ENCODE measurements at places on chromosomes 6 and 20.

- DNase-seq = peak; percentile 88
These were observed 16.9 kb downstream of the LAMA5 start for GRCh38 chr20:62350098-62350628.

GRCh38 chr6:165910184-165910966, 247.3 kb upstream of the PDE10A start:
- DNase-seq = no peak

DNA sequence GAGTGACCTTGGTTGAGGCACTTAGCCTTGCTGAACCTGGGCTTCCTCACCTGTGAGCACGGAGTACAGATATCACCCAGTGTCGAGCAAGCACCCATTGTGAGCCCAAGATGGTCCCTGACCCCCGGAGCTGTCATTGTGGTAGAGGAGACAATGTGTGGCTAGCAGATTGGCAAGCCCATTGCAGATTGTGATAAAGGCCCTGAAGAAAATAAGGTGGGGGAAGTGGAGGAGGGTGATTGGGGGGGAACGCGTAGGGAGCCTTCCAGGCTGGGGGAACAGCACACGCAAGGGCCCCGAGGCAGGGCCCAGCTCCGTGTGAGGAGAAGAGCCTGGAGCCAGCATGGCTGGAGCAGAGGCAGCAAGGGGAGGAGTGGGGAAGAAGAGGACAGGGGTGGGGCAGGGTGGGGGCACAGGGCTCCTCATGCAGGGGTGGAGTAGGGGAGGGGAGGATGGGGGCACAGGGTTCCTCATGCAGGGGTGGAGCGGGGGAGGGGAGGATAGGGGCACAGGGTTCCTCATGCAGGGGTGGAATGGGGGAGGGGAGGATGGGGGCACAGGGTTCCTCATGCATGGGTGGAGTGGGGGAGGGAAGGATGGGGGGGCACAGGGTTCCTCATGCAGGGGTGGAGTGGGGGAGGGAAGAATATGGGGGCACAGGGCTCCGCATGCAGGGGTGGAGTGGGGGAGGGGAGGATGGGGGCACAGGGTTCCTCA, 7.0 kb downstream of the CEBPB start:
- DNase-seq = no peak

DNA sequence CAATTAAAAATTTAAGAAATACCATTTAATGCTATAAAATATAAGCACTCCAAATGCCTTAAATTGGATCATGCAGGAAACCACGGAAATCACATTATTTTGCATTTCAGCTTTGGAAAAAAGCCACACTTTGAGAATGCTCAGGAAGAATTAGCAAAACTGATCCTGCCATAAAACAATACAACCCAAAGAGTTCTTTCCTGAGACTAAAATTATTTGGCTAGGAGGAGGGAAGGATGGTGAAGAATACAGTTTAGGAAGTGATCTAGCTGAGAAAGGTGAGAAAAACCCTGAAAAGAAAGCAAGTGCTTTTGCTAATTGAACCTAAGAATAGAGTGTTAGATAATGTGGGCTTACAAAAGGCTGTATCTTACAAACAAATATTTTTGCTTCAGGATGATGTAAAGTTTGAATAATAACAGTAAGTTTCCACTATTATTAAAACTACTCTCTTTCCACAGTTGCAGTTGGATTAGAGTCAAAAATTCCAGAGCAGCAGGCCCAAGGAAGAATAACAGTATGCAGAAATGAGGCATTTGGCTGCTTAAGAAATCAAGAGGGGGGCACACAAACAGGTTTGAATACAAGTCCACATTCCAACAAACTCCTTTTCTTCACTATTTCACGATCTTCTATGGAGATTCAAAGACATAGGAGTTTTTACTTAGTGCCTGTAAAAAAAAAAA, 565.4 kb downstream of the RFPL4B start:
- DNase-seq = no peak

DNA sequence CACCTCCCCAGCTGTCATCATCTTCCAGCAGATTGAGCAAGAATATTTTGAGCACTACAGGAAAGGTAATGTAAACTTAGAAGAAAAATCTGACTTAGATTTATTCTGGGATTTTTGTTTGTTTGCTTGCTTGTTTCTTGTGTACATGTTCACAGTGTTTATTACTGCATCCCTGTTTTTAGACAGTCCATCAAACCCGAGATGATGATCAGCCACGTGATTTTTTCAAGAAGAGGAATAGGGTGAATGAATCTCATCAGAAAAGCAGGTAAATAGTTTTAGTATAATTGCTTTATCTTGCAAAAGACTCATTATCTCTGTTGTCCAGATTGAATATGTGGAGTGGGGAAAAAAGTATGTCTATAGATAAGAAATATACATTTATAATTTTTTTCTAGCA, 2.1 kb downstream of the FAM217B start:
- no peak for DNase-seq

DNA sequence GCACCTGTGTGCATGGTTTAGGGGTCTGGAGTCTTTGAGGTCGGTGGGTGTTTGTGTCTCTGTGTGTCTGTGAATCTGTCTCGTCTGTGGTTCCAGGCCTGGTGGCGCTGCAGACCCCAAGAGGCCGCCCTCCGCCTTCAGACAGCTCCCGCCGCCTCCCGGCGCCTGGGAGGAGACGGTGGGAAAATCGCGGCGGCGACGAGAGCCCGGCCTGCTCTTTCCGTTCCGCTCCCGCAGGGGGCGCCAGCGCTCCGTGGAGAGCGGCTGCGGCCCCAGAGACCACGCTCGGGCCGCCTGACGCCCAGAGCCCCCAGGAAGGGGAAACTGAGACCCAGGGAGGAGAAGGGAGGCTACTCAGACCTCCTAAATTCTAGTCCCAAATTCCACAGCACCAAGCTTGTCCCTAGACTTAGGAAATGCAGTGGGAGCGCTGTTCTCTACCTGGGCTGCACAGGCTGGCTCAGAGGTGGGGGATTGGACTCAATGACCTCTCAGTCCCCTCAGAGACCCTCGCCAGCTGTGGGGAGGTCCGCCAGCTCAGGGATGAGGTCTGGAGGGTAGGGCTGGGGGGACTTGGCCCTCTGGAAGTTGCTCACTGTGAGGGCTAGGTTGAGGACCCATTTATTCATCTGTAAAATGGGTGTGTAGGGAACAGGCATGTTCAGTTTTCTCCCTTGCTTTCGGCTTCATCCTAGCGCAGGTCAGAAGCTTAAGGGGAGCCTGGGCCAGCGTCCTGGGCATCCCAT, 36.9 kb upstream of the BLCAP start:
- DNase-seq = peak; percentile 18

- peak; percentile 92 for DNase-seq
These were observed 1.0 kb downstream of the LOC128125822 start for GRCh38 chr6:63573076-63573898.

DNA sequence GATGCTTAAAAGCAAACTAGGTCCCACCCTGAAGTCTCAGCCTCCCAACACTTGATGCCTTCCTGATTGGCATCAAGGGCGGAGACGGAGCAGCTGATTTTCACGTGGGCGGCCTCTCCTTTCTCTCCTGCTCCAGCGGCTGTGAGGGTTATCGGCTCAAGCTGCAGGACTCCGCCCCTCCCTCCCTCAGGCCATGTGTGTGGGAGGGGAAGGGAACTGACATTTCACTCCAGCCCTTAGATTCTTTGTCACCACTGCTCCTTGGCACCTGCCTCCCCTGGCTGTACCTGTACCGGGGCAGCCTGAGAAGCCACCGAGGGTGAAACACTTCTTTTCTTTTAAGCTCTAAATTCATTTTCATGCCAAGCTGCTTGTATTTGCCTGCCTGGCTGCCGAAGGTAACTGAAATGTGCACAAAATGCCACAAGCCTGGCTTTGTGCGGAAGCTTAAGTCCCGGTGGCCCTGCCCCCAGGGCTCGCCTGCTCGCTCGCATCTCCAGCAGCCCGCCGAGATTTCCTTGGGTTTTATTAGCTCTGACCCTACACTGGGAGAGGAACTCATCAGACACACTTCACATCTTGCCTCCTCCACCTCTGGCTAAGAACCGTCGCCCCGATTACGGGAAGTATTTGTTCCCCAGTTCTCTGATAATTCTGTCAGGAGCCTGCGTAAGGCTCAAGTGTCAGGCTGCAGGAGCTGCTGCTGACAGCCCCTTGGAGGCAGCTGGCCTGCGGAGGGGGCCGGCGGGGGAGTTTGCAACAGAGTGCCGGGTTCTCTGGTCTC, 9.6 kb upstream of the CPNE5 start:
- DNase-seq = no peak

DNA sequence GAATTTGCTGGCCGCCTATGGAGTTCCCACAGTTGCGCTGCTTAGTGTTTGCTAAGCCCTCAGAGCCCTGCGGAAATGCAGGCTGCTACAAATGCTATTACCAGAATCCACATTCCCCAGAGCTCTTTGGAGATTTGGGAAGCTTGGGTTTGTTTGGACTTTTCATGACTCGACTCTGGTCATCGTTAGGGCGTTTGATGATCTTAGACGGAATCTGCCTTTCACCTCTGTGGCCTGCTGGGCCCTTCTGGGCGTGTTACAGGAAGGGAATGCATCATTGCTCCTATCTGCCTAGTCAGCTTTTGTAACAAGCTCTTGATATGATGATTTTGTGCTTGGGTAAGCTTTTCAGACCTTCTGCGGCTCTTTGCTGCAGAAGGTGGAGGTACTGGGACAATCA, 50.8 kb downstream of the EYA2 start:
- peak; percentile 30 for DNase-seq
